ENCODE measurements at places on chromosomes 4 and X. TPM values are rescaled to one million over a fixed set of nuclear protein-coding genes. Genes with fewer than 3 reads are reported as not detected.

The KIT gene
- total RNA-seq: 4.0 TPM

The PAGE2 gene
- total RNA-seq: not detected

The FAAH2 gene
- not detected for total RNA-seq

The IL21 gene
- not detected for total RNA-seq

The LRP2BP gene
- 0.38 TPM for total RNA-seq

The PRKG2 gene
- 0.15 TPM for total RNA-seq

The TRPC5OS gene
- not detected for total RNA-seq
